ENCODE measurements at places on chromosomes 11 and 22.

GRCh38 chr11:63663809-63664208 is 7.4 kb downstream of the ATL3 start:
- no peak for DNase-seq

DNA sequence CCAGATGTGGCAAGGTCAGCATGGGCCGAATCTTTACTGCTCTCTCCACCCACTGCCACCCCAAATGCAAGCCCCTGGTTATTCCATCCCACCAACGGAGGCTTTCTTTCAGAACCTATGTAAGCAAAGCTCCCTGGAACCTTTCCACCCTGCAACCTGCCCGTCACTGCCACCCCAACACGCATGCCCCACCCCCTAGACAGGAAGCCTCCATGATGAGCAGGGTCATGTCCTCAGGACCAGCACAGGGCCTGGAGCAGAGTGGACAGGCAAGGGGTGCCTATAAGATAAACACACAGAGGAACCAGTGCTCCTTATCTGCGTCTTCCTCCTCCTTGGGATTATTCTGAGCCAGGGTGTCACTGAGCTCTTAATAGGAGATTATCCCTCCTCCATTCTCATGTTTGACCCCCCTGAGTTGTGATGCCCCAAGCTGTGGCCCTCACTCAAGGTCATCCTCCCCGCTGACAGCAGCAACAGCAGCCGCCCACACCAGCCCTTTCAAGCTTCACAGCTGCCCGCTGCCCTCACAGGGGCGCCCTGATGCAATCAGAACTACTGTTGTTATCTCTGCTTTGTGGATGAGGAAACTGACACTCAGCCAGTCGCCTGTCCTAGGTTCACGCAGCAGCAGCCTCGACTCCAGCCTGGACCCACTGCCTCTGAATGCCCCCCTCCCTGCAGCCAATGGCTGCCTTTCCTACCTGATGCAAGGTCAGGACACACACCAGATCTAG is 647.3 kb downstream of the TBC1D22A start:
- no peak for DNase-seq

GRCh38 chr11:95299078-95299679 is 68.2 kb upstream of the SESN3 start:
- DNase-seq: no peak

- no peak for DNase-seq
Observed at GRCh38 chr11:61959678-61960077, 7.8 kb downstream of the FTH1 start.

DNA sequence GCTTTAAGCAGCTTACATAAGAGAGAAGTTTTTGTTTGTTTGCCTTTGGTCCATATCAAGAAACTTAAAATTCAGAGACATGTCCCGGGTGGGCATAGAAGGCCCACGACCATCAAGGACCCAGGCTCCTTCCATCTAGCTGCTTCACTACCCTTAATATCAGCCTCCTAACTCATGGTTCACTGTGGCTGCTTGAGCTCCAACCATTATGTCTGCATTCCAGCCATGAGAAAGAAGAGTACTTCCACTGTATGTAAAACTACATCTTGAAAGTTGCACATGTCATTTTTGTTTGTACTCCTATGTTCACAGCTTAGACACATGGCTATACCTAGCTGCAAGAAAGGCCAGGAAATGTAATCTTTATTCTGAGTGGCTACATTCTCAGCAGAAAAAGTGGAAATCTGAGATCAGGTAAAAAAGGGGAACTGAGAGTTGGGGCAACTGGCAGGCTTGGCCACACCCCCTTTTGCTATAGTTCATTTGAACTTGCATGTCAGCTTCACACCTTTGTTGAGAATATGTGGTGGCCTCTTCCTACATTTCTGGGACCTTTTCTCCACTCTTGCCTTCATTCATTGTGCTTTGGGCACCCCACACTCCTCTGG is 81.3 kb upstream of the TP53I11 start:
- DNase-seq: no peak

- DNase-seq: no peak
Observed at GRCh38 chr22:47805394-47805935, 1043.0 kb downstream of the TBC1D22A start.

GRCh38 chr11:128530118-128531074 is 57.0 kb downstream of the ETS1 start:
- DNase-seq: no peak

DNA sequence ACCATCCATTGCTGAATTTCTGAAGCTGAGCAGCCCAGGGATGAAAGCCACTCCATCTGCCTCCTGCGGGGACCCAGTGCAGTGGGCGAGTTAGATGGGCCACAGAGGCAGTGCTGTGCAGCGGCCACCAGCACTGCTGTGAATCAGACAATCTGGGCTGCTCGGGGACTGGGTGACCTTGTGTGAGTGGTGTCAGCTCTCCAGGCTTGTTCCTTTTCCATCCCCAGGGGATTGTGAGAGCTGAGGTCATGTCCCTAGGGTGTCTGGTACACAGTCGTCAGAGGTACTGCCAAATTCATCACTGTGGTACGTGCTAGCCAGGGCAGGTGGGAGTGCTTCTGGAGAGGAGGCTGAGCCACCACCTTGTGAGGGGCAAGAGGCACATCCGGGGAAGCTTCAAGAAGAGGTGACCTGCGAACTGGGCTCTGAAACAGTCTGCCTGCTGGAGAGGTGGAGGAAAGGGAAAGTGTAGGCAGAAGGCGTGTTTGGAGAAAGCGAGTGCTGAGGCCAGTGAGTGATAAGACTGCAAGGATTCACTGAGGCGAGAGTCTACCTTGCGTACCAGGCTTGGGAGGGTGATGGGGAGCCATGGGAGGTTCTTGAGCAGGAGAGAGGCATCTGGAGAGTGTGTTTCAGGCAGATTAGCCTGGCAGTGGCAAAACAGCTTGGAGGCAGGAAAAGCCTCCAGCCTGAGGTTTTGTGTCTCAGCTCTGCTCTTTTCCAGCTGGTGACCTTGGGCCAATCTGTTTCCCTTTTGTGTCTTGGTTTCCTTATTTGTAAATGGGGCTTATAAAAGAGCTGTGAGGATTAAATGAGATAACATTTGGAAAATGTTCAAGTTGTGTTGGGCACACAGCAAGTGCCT is 22.7 kb downstream of the CACNA1I start:
- no peak for DNase-seq

DNA sequence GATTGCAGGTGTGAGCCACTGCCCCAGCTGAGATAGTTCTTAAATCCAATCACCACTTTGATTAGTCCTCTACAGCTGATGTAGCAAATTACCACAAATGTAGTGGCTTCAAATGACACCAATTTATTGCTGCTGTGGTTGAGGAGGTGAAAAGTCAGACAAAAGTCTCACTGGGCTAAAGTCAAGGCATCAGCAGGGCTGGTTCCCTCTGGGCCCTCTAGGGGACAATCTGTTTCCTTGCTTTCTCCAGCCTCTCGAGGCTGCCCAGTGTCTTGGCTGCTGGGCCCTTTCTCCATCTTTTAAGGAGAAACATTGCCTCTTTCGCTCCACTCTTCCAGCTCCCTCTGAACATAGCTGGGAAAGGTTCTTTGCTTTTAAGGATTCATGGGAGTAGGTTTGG is 50.5 kb upstream of the SHANK2 start:
- no peak for DNase-seq

GRCh38 chr11:36492724-36493304 is 17.3 kb downstream of the TRAF6 start:
- DNase-seq: peak; percentile 9

- DNase-seq: no peak
Observed at GRCh38 chr22:46774253-46774979, 12.0 kb downstream of the TBC1D22A start.

DNA sequence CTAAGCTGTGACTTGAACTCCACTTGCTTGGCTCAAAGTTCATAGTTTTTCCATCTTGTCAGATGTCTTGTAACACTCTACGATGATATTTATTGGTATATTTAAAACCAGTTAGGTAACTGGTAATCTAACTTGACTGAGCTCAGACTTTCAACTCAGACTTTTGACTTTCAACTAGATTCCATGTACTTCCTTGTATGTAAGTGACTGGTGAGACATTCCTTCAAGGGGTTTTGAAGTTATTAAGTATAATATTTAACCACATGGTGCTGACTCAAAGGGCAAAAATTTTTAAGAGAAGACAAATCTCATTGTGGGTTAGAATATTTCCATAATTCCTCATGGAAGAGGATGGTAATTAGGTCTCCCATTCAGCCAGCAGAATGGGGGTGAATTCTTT is 631.3 kb upstream of the ANO5 start:
- no peak for DNase-seq

DNA sequence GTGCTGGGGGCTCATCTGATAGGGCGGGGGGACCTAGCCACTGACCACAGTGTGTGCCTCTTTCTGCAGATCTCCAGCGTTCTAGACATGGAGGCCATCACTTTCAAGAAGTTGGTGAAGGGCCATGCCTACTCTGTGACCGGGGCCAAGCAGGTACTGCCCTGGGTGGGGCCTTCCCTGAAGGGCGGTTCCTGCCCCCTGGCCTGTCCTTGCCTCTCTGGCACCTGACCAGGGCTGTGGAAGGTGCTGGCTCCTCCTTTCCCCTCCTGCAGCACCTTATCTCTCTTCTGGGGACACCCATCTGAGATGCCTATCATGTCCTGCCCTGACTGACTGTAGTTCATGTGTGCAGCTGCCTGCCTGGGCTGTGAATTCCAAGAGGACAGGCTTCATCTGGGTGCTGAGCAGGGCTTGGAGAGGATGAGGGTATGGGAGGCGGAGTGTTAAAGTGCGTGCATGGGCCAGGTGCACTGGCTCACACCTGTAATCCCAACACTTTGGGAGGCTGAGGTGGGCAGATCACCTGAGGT is 5.5 kb downstream of the CAPN1 start:
- DNase-seq: no peak

- no peak for DNase-seq
Observed at GRCh38 chr22:44441401-44442185, 56.4 kb downstream of the RTL6 start.

DNA sequence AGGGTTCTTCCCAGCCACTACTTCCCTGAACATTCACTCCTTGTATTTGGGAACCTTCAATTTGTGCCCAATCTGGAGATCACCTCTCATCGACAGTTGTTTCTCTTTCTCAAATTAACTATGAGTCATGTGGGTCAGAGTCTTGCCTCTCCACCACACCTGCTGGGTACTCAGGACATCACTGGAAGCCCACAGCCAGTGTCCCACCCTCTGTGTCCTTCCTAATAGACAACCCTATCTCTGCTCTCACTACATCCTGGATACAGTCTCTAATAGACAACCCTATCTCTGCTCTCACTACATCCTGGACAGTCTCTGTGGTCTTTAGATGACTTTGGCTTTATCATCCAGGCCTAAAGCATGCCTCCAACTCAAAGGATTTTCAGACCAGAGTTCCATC is 70.1 kb downstream of the ARL14EP start:
- DNase-seq: no peak

GRCh38 chr11:75673977-75674582 is 5.2 kb upstream of the MAP6 start:
- no peak for DNase-seq

GRCh38 chr11:119685111-119685746 is 43.8 kb downstream of the NECTIN1 start:
- DNase-seq: no peak

GRCh38 chr11:105219269-105219668 is 79.7 kb upstream of the CARD18 start:
- DNase-seq: no peak
